Omental fat pad (tissue), 4 donors: ENCODE measurements at places on chromosomes 5 and 9.

DNA sequence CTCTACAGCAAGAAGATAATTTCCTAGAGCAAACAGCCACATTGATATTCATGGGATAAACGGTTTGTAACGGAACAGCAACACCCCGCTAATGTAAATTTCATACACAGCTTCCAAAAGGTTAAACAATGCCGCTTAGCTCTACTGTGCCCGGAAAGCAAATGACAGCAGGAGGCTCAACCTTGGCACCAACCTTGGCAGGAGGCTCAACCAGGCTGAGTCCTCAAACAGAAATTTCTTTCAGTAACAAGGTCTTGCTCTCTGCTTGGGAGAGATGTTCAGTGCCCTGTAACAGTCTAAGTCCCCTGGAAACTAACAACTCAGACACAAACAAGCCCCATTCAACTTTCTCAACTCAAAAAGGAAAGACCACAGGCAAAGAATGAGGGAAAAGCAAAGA is 11.1 kb upstream of the PPP1R2B start:
- no peak for DNase-seq

- DNase-seq = no peak
Measured at GRCh38 chr5:14082973-14083372, 60.2 kb upstream of the TRIO start.

DNA sequence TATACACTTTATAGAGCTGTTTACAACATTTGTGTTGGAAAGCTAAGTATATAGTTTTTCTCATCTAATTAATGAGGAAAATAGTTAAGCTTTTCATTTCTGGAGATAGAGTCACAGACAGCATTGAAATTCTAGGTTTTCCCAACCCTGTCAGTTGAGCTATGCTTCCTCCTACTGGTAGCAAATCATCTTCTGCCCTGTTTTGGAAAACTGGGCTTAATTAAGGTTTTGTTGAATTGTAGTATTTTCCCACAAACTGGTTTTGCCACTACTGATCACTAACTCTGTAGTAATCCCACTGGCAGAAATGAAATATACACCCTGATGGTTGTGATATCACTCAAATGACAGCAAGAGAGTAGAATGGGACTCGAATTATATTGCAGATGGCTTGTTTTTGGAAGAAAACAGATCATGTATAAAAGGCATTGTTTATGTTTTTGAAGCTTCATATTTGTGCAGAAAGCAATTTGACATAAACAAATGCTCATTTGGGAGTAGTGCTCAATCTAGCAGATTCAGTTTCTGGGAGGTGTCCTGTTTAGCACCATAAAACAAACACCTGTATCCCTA is 46.6 kb downstream of the CD180 start:
- DNase-seq = no peak

- no peak for DNase-seq
Measured at GRCh38 chr5:10518347-10518746, 45.5 kb upstream of the ANKRD33B start.

DNA sequence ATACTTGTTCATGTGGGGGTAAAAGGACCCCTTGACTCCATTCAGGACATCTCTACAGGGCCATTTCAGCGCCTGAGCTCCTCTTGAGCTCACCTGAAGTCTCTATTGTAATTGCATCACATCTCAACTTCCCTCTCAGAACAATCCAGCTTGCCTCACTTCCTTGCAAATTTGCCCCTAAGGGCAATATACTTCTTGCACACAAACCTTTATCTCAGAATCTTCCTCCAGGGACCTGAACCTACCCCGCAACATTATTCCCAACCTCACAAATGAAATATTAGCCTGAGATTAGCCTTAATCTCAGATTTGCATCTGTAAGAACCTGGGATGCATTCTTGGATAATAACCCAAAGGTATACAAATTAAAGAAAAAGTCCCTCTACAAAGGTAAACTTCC is 159.2 kb downstream of the DRD1 start:
- DNase-seq = no peak

- no peak for DNase-seq
Measured at GRCh38 chr9:37624073-37624472, 26.7 kb upstream of the FRMPD1 start.

GRCh38 chr5:50553560-50553984 is 112.5 kb upstream of the EMB start:
- no peak for DNase-seq

DNA sequence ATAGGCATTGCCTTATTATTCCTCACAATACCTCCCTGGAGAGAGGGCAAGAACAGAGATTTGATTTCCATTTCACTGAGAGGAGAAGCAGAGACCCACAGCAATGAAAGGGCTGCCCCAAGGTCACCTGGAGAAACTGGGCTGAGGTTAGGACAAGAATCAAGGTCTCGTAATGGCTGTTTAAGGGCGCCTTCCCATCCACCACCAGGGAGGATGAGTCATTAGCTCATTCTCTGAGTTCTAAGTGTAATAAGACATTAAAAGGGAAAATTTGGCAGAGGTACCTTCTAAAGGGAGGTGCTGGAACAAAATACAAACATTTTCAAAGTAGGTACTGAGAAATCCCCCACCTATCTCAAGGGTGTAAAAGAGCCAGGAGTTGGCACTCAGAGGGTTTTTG is 52.6 kb upstream of the TCERG1 start:
- DNase-seq = no peak

DNA sequence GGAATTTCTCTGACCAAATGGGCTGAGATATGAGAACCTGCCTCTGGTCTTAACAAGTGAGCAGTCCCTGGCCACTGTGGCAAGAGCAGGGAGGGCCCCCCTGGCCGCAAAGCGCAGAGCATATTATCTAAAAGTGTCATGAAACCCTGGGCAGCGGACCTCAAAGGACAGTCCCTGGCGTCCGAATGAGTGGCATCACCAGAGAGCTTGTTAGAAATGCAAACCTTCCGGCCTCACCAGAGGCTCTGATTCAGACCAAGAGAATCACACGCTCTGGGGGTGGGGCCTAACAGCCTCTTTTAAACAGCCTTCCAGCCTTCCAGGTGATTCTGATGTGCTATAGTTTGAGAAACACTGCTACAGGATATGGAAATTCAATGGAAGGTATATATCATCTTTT is 10.9 kb downstream of the PTPN3 start:
- no peak for DNase-seq

DNA sequence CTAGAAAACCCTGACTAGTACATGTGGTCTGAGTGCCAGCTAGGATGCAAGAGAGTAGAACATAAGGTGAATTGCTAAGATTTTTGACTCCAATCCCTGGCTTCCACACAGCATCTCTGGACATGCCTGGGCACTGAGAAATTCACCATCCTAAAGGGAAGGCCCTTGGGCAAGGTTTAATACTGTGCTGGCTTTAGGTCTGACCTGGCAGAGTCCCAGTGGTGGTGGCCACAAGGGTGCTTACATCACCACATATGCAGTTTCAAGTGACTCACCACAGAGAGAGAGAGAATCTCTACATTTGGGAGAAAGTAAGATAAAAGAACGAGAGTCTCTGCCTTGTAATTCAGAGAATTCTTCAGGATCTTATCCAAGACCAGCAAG is 661.6 kb upstream of the C9orf72 start:
- no peak for DNase-seq

DNA sequence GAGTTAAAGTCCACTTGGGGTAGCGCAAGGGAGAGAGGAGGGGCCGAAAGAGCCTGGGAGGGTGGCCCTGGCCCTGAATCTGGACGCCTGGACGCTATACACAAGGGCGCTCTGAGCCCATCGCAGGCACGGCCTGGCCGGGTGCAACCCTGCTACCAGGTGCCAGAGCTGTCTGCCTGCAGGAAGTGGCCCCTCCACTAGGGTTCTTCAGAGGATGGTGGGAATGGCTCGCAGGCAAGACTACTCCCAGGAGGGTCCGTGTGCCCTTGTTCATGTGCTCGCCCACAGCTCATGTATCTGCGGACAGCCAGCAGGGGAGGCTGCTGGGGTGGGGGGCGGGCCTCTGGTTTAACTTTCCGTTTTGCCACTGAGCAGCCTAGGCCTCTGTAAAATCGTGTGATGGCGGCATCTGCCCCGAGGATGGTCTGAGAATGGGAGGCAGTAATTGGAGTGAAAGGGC is 1.4 kb upstream of the NKD2 start:
- peak; percentile 6 for DNase-seq

DNA sequence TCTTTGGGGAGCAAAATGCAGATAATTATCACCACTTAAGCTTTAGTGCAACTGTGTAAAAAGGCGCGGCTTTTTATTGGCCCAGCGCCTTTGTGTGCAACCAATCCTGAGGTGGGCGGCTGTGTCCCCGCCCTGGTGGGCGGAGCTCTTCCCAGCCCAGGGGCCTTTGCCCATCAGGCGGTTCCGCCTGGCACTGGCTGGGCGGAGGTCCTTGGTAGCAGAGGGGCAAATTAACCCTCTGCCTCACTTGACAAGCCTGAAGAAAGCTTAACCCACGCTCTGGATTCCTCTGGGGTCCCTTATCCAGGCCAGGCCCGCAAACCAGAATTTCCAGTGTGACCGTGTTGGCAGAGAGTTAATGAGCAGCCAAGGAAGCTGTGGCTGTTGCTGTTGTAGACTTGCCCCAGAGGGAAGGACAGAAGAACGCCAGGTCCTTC is 12.8 kb upstream of the NIPAL4 start:
- no peak for DNase-seq

DNA sequence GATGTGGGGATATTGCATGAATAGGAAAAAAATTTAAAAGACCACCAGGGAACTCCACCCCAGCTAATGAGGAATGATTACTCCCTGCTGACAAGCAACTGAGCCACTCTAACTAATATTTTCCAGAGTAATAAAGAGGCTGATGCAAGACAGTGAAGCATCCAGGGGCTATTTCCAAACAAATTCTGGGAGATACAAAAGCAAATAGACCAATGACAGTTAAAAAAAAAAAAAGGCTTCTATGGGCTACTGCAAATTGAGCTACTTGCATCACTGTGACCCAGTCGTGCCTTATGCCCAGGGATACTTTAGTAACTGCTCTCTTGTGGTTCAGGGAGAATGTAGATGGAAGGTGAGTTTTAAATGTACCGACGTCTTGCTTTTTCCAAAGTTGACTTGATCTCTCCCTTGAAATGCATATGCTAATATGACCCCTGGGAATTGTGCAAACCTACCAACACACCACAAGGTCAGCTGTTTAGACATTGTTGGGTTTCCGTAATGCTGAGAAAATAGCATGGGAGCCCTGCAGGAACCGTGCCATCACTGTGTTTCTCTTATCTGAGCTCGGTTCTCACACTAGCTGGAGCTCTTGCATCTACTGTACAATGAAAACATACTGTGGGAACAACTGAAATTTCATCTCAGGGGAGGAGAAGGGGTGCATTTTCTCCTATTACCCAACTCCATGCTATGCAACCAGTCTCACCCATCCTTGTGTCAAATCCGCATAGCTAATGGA is 250.6 kb upstream of the MAP3K1 start:
- no peak for DNase-seq

- no peak for DNase-seq
Measured at GRCh38 chr5:32249668-32250067, 63.1 kb downstream of the MTMR12 start.

DNA sequence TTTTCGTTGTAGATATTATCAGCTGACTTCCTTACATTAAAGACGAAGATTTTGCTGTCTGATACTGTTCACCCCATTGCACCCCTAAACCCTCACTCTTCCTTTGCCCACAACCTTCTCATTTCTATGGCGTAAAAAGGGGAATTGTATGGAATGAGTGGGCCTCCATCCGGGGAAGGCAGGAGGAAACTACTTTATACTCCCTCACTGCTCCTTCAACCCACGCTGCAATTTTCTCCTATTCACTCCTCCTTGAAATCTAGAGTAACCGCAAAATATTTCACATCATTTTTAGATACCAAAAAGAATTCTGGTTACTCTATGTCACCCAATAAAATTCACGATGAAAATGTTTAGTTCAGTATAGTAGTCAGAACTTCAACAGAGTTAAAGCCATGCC is 330.8 kb downstream of the DIRAS2 start:
- no peak for DNase-seq

GRCh38 chr5:67305913-67306710 is 109.5 kb upstream of the CD180 start:
- DNase-seq = no peak

DNA sequence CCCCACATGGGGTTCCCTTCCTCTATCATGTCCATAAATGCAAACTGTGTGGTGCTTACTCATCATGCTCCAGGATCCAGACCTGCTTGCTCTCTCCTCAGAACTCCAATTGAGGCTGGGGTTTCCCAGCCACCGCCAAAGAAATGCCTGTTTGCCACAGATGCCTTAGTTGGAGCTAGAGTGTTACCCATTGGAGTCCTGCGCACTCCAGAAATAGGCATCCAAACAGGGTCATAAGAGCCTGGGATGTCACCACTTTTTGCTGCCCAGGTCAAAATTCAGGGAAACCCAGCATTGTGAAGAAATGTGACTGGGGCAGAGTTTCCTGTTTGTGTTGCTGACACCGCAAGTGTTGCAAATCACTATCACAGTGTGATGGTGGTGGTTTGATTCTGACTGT is 60.7 kb upstream of the SPDL1 start:
- no peak for DNase-seq

GRCh38 chr9:1619915-1620710 is 395.0 kb upstream of the SMARCA2 start:
- DNase-seq = no peak

- DNase-seq = no peak
Measured at GRCh38 chr5:107474716-107475489, 195.8 kb downstream of the EFNA5 start.

- DNase-seq = no peak
Measured at GRCh38 chr5:158777647-158778350, 321.9 kb downstream of the EBF1 start.

DNA sequence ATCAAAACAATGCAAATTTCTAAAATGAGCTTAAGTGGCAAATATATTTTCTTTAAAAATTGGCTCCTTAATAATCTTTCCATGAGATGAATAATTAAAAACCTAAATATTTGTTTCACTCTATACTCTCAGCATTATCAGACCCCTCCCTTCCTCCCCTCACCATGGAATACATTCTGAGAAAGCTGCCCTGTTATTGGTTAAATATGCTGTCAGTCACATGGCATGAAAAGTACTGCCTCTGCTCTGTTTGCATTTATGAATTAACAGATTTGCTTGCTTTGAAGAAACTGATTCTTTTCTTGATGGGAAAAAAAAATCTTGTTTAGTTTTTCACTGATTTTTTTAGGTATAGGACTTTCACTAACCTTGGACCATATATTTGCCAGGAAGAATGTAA is 17.0 kb upstream of the RPS23 start:
- no peak for DNase-seq

DNA sequence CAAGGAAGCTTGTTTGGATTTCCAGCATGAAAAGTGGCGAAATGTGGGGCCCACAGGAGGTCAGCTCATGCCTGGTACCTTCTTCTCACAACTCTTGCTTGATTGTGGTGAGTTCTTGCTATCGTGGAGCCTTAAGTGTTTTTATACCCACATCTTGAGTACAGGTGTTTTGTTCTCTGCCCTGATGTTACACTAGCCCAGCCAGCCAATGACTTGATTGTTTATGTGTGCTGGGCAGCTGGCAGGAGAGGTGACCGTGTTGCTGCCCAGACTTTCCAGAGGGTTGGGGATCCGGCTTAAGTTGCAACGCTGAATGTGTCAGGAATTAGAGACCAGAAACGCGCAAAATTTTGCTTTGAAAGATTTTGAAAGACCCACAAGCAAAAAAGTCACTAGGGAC is 24.0 kb upstream of the TPPP start:
- DNase-seq = no peak
